ENCODE measurements at places on chromosomes 6 and 20. TPM values are rescaled to one million over a fixed set of nuclear protein-coding genes. Genes with fewer than 3 reads are reported as not detected.

DNA sequence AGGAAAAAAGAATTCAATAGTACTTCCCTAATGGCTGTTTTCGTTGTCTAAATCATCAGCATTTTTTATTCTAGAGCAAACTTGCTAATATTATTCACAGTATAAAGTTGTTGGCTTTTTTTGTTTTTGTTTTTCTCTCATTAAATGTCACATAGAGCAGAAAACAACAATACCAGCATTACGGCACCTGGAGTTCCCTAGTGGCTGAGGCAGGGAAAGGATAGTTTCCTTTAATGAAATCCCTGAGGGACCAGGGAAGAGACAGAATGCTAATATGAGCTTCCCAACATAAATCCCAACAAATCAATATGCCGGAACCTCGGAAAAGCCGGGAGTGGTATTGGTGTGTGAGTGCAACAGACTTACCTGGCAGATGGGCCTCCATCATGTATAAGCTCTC, 235.2 kb upstream of the ASCC3 start:
- H3K27ac ChIP-seq, result no peak overlapping the region
- no peaks in the 10 kb centered on the region for H3K36me3 ChIP-seq
- H3K27me3 ChIP-seq, result no peaks in the 10 kb centered on the region
- H3K4me3 ChIP-seq, result no peak overlapping the region
- no peak for DNase-seq
- peaks cover 10% of the 10 kb centered on the region for H3K4me1 ChIP-seq

DNA sequence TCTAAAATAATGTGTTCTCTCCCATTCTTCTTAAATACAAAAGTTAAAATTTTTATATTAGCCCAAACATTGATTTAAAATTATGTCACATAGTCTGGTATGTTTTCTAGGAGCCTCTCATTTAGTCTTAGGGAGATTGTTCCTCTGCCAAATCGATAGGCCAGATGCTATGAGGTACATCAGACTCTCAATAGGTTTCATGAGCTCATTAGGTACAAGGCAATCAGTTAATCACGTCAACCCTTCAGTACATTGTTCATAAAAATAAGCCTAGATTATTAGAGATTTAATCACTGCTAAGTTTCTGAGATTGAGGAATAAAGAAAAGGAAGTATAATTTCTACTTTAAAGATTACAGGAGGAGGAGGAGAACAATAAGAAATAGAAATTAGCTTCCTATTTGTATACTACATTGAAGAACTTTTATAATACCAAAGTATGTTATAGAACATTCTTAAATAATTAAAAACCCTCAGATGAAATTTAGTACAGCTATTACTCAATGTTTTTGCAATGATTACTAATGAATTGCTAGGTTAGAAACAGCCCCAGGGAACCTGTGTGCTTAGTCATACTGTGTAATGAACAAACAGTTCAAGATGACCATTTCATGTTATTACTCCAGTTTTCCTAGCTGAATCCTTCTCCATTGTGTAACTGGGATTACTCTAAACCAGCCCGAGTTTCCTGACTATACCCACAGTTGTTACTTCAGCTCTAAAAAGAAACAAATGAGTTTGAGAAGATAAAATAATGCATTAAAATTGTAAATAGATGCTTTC, 117.0 kb downstream of the BMP5 start:
- H3K36me3 ChIP-seq, result no peaks in the 10 kb centered on the region
- no peaks in the 10 kb centered on the region for H3K27me3 ChIP-seq
- no peak overlapping the region for H3K4me3 ChIP-seq
- no peak for DNase-seq

DNA sequence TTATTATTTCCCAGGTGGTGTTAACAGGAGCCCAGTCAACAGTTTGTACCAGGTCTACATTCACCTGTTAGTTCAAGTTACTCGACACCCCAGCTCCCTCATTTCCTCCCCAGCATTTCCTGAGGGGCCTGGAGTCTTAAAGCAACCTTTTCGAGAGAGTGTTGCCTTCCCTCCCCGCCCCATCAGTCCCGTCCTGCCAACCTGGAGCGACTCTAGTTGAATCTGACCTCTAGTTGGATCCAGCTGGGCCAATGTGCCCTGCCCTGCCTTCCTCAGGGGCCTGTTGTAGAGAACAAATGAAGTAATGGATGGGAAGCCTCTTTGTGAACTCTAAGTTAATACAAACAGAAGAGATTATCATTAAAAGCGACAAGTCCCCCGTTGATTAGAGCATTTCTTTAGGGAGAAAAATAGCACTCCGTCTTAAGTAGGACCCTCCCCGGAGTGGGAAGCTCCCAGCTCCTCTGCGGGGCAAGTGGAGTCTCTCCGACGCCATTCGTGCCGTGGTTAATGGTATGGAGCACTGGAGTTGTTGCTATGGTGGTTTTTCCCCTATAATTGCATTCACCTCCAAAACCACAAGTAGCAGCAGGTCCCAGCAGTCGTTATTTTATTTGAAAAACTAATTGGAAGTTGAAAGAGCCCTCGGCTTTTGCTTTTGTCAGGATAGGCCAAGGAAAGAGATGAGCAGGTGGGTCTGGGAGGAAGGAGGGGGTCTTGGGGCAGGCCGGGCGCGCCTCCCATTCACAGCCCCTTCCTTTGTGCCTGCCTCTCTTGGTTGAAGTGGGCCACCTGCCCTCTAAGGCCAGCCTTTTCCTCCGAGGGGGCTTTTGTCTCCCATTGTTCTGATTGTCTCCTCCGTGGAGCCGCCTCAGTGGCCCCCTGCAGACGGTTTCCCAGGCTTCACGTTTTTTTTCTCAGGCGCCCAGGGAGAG, 16.1 kb downstream of the GHRH start:
- no peak for DNase-seq
- no peak overlapping the region for H3K27ac ChIP-seq
- peaks cover 15% of the 10 kb centered on the region for H3K36me3 ChIP-seq
- no peaks in the 10 kb centered on the region for H3K27me3 ChIP-seq

GRCh38 chr6:142612956-142613355, 311.1 kb downstream of the ADGRG6 start:
- no peaks in the 10 kb centered on the region for H3K36me3 ChIP-seq
- H3K4me1 ChIP-seq, result no peaks in the 10 kb centered on the region
- H3K27ac ChIP-seq, result no peak overlapping the region
- no peaks in the 10 kb centered on the region for H3K27me3 ChIP-seq
- no peak for DNase-seq
- H3K4me3 ChIP-seq, result no peak overlapping the region

DNA sequence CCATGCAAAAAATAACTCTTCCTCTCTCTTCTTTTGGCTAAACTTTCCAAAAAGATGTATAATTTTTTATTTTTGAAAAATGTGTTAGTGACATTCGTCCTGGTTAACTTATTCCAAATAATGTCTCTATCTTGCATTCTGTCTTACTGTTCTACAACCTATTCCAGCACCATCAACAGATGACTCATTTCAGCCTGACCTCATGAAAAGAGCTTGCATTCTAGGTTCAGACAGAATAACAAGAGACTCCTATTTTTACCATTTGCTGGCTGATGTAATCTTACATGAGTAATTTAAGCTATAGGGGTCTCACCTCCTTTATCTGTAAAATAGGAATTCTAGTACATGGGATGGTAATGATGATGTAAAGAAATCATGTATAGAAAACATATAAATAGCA, 109.0 kb downstream of the FUT9 start:
- no peak for DNase-seq
- H3K4me1 ChIP-seq, result no peaks in the 10 kb centered on the region
- H3K27ac ChIP-seq, result no peak overlapping the region
- H3K27me3 ChIP-seq, result no peaks in the 10 kb centered on the region
- no peaks in the 10 kb centered on the region for H3K36me3 ChIP-seq

- no peak overlapping the region for H3K27ac ChIP-seq
- no peak overlapping the region for H3K4me3 ChIP-seq
- no peaks in the 10 kb centered on the region for H3K27me3 ChIP-seq
- no peaks in the 10 kb centered on the region for H3K4me1 ChIP-seq
- no peak for DNase-seq
Measured at GRCh38 chr6:40992746-40993145, 46.3 kb downstream of the UNC5CL start.

DNA sequence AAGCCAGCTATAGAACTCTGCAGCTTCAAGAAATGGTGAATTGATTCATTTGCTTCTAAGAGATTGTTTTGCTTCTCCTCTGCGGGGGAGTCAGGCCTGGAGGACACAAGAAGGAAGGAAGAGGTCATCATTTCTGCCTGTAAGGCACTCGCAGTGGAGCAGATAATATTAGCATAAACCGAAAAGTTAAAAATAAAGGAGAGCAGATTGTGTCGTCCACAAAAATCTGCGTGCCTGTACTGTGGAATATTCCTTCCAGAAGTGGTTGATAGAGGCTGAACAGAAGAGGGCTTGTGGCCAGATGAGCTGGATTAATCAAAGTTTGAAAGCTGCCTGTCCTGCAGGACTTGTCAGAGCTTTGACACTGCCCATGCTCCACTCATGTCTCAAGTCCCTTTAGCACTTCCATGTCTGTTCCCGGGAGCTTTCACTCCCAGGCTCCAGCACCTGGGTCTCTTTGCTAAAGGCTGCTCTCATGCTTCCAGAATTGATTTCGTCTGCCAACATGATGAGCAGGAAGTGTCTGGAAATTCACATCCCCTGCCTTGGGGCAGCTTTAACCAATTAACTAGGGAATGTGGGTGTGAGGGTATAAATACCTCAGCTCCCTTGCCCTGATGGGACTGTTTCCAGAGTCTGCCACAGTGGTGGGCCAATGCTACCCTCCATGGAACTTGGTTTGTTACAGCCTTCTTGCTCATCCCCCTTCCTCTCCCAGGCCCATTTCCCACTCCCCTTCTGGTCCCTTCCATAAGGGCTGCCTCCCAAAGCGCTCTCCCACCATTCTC, 65.1 kb upstream of the STX16 start:
- H3K36me3 ChIP-seq, result no peaks in the 10 kb centered on the region
- H3K27me3 ChIP-seq, result no peaks in the 10 kb centered on the region
- H3K27ac ChIP-seq, result no peak overlapping the region
- no peak for DNase-seq

DNA sequence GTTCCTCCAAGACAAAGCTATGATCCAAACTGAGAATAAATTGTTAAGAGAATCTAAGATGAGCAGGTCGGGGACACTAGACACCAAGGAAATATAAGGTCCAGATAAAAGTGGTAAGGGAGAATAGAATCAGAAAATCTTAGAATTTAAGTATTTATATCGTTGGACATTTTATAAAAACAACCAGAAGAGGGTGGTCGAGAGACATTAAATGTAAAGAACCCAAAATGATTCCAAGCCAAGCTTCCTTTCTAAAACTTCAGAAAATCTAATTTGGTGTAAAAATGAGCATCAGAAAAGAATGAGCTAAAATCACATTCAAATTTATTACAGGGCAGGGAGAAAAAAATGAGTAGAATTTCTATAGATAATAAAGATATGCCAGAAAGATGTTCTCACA, 97.8 kb upstream of the OGFRL1 start:
- H3K4me3 ChIP-seq, result no peak overlapping the region
- no peaks in the 10 kb centered on the region for H3K36me3 ChIP-seq
- no peaks in the 10 kb centered on the region for H3K4me1 ChIP-seq

DNA sequence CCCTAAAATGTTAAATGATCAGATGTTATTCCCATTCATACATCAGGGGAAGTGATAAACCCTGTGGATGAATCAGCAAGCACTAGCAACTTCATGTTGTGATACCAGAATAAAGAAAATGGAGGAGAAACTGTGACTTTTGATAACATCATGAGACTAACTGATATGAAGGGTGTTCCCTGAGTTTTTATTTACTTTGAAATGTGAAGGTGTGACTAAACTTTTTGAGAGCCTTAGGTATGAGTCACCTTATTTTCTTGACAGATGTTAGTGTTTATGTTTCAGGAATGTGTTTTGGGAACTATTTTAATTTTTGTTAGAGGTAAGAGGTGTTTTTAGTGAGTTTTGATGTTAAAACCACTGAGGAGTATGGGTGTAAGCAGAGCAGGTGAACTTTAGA, 4.4 kb downstream of the PARD6B start:
- DNase-seq, result no peak
- no peaks in the 10 kb centered on the region for H3K27me3 ChIP-seq
- H3K27ac ChIP-seq, result no peak overlapping the region
- H3K36me3 ChIP-seq, result no peaks in the 10 kb centered on the region
- H3K4me1 ChIP-seq, result peaks cover 19% of the 10 kb centered on the region

GRCh38 chr6:44712353-44713111, 325.0 kb downstream of the CDC5L start:
- no peak overlapping the region for H3K4me3 ChIP-seq
- no peaks in the 10 kb centered on the region for H3K27me3 ChIP-seq
- no peaks in the 10 kb centered on the region for H3K36me3 ChIP-seq
- DNase-seq, result no peak

GRCh38 chr6:166026586-166027126, 141.0 kb downstream of the TBXT start:
- H3K4me1 ChIP-seq, result no peaks in the 10 kb centered on the region
- no peak overlapping the region for H3K4me3 ChIP-seq
- H3K27ac ChIP-seq, result no peak overlapping the region
- no peak for DNase-seq
- no peaks in the 10 kb centered on the region for H3K36me3 ChIP-seq

- H3K27ac ChIP-seq, result peak overlapping the region; percentile 91
- H3K4me1 ChIP-seq, result peaks cover 35% of the 10 kb centered on the region
- no peaks in the 10 kb centered on the region for H3K36me3 ChIP-seq
- H3K4me3 ChIP-seq, result peak overlapping the region; percentile 81
- H3K27me3 ChIP-seq, result no peaks in the 10 kb centered on the region
Measured at GRCh38 chr6:30061858-30062458, 893 bp downstream of the POLR1H start.

DNA sequence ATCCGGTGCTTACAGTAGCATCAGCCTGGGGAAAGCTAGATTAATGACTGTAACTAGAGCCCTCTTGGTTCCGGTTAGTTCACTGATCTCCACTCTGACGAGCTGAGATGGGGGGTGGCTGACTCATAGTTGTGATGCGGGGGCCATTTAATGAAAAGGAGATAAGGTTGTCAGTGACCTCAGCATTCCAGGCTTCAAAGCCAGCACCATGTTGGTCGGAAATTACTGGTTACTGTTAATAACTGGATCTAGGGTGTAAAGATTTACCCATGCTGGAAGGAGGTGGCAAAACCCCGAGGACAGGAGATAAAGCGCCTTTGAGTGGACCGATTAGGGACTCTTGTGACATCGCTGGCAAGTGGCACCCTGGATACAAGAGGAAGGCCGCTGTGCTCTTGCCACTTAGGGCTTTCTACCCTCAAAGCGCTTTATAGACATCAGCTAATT, 21.1 kb downstream of the FOXC1 start:
- no peaks in the 10 kb centered on the region for H3K27me3 ChIP-seq
- H3K4me3 ChIP-seq, result no peak overlapping the region
- H3K36me3 ChIP-seq, result no peaks in the 10 kb centered on the region

DNA sequence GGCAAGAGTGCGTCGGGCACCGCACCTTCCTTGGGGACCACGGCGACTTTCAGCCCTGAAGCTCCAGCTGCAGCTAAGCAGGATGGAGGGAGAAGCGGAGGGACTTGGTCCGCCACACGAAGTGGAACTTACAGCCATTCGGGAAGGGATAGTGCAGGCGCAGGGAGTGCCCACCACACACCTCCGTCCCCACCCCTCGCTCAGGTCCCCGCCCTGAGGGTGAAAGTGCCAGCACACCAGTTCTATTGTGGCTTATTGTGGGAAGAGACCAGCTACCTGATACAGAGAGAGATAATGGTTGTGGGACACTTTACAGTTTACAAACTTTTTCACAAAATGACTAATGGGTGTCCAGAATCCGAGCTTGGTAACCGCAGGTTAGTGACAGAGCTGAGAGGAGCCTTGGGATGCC, 76.1 kb downstream of the IRF4 start:
- DNase-seq, result no peak
- no peaks in the 10 kb centered on the region for H3K36me3 ChIP-seq
- no peaks in the 10 kb centered on the region for H3K4me1 ChIP-seq

GRCh38 chr20:18511571-18511970, 3.8 kb downstream of the SEC23B start:
- peaks cover 17% of the 10 kb centered on the region for H3K4me1 ChIP-seq
- no peak for DNase-seq

GRM1 gene
- not detected for total RNA-seq

AVP gene
- not detected for total RNA-seq
